ENCODE measurements at places on chromosomes 6 and 20.

DNA sequence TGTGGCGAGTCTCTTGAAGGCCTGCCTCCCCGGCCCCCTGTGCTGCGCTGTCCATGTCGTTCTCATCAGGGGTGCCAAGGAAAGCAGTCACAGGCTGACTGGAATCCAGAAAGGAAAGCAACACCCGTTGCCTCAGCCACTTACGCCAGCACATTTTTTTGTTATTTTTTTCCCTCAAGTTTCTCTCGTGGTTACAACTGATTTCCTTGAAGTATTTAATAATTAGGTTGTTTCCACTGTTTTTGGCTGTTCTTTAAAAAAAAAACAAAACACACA is 17.9 kb upstream of the SLC22A1 start:
- DNase-seq: no peak

DNA sequence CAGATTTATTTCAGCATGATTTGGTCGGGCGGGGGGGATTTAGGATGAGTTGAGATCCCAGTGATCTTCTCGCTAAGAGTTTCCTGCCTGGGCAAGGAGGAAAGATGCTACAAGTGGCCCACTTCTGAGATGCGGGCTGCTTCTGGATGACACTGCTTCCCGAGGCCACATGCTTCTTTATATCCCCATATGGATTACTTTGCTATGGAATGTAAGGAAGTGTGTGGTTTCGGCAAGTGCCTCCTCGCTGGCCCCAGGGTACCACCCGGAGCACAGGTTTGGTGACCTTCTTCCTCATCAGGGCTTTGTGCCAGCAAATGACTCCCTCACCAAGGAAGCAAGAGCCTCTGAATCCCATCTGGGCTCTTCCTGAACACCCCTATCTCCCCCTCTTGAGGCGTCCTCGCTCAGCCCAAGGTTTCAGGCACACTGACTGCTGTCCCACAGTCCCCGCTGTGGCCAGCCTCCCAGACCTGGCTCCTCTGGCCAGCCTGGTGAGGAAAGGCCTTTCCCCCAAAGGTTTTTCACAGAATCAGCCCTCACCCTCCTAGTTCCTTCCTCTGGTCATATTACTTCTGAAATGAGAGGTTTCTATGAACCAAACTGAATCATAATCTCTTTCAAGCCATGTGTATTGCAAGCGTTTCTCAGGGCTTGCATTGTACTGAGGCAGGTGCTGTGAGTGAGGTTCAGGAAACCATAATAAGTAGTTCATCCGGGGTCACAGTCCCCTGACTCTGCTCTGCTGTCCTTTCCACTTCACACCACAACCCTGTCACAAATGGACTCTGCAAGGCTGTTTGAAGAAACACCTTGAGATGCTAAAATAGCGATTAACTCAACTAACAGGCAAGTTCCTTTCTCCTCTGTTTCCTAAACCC is 41.7 kb upstream of the IL17A start:
- no peak for DNase-seq

DNA sequence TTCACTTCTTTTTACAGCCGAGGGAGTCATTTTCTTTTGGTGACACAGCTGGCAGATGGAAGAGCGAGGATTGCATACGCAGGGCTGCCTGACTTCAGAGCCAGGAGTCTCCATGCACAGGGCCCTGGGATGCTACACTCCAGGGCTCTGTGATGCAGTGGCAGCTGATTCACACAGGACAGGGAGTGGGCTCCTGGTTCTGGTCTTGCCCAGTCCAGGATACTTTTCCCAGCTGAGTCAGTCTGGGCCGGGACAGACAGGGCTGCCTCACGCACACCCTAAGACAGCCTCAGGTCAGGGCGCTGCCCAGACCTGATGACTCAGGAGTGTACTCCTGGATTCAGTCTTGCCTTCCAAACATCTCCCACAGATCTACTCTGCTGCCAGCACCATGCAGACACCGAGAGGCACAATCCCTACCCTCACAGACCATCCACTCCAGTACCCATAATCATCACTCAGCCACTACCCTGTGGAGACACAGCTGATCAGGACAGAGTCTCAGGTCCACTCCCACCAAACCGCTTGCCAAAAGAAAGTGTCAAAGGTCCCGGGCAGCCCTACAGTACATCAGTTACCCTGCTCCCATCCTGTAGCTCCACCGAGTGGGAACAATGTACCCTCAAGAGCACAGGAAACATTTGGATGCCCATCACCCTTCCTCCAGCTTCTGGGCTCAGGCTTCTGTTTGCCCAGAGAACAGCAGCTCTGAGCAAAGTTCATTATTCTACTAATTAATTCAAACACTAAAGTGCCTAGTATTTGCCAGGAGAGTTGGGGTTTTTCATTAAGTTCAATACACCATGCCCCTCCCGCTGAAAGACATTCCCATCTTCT is 11.5 kb downstream of the SDC4 start:
- DNase-seq: no peak

DNA sequence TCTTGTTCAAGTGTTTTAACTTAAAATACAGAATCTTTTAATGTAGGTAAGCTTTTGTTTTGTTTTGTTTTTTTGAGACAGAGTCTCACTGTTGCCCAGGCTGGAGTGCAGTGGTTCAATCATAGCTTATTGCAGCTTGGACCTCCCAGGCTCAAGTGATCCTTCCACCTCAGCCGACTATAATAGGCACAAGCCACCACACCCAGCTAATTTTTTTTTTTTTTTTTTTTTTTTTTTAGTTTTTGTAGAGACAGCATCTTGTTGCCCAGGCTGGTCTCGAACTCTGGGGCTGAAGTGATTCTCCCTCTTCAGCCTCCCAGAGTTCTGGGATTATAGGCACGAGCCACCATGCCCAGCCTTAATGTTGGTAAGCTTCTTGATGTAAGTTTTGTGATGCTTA is 3.3 kb downstream of the EFHC1 start:
- DNase-seq: no peak

DNA sequence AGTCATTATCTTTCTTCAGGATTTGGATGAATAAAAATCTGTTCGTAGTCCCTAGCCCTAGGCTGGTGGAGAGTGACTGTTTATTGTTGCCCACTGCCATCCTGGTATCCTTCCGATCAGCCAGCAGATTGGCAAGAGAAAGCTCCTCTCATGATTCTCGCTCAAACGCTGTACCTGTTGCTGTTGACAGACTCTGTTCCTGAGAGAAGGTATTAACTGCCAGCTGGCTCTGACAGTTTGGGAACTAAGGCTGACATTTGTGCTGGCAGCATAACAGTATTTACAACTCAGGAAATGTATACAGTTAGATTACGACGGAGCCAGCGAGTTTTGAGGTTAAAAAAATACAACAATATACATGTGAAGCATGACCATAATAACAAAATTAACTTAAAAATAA is 674.5 kb downstream of the PRKN start:
- DNase-seq: no peak

- no peak for DNase-seq
Observed at GRCh38 chr20:62768551-62769287, 27.6 kb upstream of the MRGBP start.

DNA sequence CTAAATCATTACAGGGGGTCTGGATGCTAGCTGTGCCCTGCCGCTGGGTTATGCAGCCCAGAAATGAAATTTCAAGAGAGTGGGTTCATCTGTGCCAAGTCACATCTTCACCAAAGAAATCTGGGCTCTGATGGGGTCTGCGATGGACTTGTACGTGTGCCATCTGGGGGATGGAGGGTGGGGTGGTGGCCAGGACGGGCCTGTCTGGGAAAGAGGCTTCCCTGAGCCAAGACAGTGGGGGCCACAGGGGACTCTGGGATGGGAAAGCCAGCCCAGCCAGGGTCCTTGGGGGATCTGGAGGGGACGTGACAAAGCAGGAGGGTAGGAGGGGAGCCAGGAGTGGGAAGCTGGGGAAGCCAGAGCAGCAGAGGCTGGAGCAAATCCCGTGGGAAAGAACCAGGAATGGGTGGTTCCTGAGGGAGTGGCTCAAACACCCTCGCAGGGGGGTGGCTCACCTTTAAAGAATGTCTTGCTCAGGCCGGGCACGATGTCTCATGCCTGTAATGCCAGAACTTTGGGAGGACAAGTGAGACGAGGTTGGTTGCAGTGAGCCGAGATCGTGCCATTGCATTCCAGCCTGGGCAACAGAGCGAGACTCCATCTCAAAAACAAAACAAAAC is 36.3 kb upstream of the SULF2 start:
- DNase-seq: no peak

DNA sequence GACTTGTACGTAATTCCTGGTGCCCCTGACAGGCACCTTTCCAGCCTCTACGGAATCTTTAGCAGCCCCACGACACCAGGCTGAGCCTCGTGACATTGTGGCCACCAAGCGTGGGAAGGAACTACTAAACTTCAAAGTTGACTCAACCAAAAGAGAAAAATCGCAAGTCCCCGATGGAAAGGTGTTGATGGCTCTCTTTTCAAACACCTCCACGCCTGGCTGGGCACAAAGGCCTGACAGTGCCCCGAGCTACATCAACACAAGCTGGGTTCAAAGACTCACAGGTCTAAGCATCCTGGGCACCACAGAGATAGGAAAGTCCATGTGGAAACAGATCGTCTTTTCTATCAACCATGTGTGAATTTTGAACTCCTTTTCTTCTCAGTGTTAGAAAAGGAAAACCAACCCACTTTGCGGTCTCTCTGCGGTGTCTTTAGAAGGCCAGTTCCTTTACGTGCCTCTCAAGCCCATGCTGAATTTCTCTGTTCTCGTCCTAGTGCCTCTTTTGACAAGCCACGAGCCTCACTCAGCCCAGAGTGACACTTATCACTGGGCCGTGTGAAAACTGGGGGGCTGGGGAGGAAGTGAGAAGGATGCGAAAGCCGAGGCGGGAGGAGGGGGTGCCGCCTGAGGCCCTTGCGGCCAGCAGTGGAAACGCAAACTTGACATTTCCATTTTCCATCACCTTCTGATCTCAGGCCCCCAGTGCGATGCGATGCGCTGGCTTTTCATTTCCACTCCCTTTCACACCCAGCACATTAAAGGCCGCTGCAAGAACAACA is 59.4 kb downstream of the GFOD1 start:
- peak; percentile 47 for DNase-seq

- no peak for DNase-seq
Observed at GRCh38 chr20:6495907-6496306, 271.6 kb upstream of the BMP2 start.

GRCh38 chr6:113208726-113209125 is 648.4 kb upstream of the MARCKS start:
- no peak for DNase-seq

DNA sequence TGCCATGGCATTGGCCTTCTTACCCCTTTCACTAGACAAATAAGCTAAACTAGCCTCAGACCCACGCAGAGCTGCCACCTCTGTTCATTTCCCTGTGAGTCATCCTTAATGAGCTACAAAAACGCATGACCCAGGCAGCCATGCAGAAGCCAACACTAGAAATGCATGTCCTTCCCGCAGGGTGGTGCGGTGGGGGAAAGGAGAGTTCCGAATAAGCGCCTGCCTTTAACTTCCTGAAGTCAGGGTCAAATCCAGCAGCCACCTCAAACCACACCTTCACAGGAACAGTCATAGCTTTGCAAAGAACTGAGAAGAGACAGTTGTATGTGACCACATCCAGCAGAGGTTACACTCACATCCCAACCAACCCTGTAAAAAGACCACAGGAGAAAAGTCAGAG is 40.4 kb downstream of the IRF4 start:
- DNase-seq: no peak

GRCh38 chr6:106746652-106747051 is 117.3 kb downstream of the QRSL1 start:
- no peak for DNase-seq

- DNase-seq: no peak
Observed at GRCh38 chr6:162485464-162485863, 242.1 kb downstream of the PRKN start.

- no peak for DNase-seq
Observed at GRCh38 chr6:168093071-168093505, 14.1 kb upstream of the FRMD1 start.

DNA sequence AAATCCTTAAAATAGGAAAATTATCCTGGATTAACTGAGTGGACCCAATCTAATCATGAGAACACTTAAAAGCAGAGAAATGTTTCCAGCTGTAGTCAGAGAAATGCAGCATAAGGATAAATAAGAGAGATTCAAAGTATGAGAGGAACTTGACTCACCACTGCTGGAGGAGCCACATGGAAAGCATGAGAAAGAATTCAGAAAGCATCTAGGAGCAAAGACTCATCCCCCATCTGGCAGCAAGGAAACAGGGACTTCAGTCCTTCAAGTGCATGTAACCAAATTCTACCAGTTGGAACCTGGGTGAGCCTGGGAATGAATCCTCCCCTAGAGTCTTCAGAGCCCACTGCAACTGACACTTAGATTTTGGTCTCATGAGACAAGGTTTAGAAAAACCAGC is 33.7 kb downstream of the RNF146 start:
- DNase-seq: no peak

GRCh38 chr6:30836957-30837356 is 47.4 kb upstream of the DDR1 start:
- no peak for DNase-seq

- no peak for DNase-seq
Observed at GRCh38 chr20:38447251-38447661, 12.1 kb upstream of the SNHG17 start.

GRCh38 chr6:63690221-63690620 is 54.6 kb downstream of the PHF3 start:
- DNase-seq: peak; percentile 6

DNA sequence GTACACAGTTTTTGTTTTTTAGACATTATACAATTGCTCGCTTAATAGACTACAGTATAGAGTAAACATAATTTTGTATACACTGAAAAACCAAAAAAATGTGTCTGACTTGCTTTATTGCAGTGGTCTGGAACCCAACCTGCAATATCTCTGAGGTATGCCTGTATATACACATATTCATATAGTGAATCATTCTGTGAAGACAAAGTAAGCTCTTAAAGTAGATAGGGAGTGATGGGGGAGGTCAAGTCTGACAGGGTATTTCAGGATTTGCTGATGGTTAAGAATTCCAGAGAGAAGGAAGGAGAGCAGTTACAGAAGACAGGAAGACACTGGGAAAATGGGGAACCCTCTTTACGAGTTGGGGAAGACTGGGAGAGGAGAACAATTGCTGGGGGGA is 417.9 kb downstream of the CD109 start:
- no peak for DNase-seq

- no peak for DNase-seq
Observed at GRCh38 chr20:3611901-3612300, 51.3 kb downstream of the GFRA4 start.

DNA sequence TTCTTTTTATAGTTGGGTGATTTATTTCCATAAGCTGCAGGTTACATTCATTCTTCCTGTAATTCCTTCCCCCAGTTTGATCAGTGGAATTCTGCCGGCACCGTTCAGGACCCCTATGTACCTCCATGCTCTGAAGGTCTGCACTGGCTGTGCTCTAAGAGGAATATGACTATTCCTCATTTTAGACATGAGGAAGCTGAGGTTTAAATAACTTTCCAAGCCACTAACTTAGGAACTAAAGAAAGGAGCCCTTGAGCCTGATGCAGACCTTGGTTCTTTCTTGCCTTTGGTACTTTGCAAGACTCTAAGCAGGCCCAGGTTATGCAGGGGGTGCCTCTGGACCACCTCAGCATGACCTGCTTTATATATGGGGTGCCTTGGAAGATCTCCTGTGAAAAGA is 318.5 kb downstream of the QKI start:
- DNase-seq: peak; percentile 30

- peak; percentile 59 for DNase-seq
Observed at GRCh38 chr6:24494821-24495795, at the start of gene ALDH5A1. TSS of gene ALDH5A1 (plus strand) at chr6:24494969. CDS start at chr6:24494997, 28 bp downstream.
